ENCODE measurements at places on chromosomes 2 and 18.
A peak's percentile ranks its signal among the peaks of the same experiment; 100 is the strongest.

- DNase-seq: no peak
These were observed at the start of gene G6PC2 for GRCh38 chr2:168901003-168901402. G6PC2 (plus strand) TSS chr2:168901291; CDS start chr2:168901332, 41 bp downstream.

GRCh38 chr2:139529080-139529479 is 748.9 kb upstream of the NXPH2 start:
- DNase-seq: no peak

- no peak for DNase-seq
These were observed 1.9 kb downstream of the ATG4B start for GRCh38 chr2:241639385-241639784.

GRCh38 chr2:46615986-46616485 is 136.7 kb downstream of the TMEM247 start:
- peak; percentile 23 for DNase-seq

- no peak for DNase-seq
These were observed 730.4 kb downstream of the METTL4 start for GRCh38 chr18:1840878-1841277.

- DNase-seq: no peak
These were observed 612.4 kb downstream of the NYAP2 start for GRCh38 chr2:226011716-226012450.

DNA sequence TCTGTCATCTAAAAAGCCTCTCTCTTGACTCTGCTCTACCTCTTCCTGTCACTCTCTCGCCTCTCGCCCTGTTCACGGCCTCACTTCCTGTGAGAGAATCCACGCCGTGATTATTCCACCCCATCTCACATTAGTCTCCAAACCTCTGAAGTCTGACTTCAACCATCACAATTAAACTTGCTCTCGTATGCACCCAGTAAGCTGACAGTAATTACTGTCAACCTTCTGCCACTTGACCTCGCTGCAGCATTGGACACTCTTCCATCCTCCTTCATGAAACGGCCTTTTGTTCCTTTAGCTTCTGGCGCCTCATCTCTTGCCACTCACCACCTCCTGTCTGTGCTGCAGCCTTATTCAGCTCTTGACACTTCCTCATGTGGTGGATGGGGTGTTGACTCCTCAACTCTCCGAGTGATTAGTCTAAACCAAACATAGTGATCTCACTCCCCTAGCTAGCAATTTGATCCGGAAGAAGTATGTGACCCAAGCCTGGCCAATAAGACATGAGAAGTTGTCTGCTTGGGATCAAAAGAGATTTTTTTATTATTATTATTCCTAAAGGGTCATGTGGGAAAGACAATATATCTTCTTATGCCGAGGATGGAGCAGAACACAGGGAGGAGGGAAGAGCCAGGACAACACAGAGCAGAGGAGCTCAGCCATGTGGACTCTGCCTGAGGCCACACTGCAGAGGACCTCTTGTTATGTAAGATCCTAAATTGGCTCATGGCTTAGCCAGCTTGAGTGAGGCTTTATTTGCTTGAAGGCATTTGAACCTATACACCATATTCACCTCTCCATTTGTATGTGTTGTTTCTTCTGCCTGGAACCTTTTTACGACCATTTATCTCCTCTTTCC is 38.4 kb upstream of the MYO1B start:
- no peak for DNase-seq

DNA sequence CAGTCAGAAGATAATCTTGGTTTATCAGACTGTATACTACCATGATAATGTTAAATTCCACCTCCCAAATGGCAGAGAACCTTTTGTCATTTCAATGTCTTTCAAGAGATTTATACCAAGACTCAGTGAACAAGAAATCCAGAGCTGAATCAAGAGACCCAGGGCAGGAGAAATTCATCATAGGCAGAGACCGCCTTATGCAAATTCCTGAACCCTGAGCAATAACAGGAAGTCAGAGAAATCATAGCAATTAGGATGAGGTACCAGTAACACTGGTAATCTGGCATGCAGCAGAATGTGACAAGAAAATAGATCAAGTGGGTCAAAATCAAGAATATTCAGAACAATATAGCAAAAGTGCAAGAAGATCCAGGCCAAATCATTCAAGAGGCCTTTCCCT is 412.4 kb upstream of the LRATD1 start:
- DNase-seq: no peak

GRCh38 chr2:34291076-34291475 is 692.0 kb upstream of the FAM98A start:
- DNase-seq: no peak

DNA sequence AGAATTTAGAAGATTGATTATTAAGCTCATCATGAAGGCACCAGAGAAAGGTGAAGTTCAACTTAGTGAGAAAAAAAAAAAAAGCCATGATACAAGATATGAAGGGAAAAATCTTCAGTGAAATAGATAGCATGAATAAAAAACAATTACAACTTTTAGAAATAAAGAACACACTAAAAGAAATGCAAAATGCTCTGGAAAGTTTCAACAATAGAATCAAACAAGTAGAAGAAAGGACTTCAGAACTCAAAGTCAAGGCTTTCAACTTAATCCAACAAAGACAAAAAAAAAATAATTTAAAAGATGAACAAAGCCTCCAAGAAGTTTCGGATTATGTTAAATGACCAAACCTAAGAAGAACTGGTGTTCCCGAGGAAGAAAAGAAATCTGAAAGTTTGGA is 105.5 kb downstream of the GRB14 start:
- no peak for DNase-seq

All from inflammatory macrophage treated with lipopolysaccharide for 4 hours (primary cell).